ENCODE measurements at places on chromosomes 5 and 9.
A peak's percentile ranks its signal among the peaks of the same experiment; 100 is the strongest.

- no peak for DNase-seq
Measured at GRCh38 chr9:130939405-130940026, 469 bp upstream of the FIBCD1 start.

DNA sequence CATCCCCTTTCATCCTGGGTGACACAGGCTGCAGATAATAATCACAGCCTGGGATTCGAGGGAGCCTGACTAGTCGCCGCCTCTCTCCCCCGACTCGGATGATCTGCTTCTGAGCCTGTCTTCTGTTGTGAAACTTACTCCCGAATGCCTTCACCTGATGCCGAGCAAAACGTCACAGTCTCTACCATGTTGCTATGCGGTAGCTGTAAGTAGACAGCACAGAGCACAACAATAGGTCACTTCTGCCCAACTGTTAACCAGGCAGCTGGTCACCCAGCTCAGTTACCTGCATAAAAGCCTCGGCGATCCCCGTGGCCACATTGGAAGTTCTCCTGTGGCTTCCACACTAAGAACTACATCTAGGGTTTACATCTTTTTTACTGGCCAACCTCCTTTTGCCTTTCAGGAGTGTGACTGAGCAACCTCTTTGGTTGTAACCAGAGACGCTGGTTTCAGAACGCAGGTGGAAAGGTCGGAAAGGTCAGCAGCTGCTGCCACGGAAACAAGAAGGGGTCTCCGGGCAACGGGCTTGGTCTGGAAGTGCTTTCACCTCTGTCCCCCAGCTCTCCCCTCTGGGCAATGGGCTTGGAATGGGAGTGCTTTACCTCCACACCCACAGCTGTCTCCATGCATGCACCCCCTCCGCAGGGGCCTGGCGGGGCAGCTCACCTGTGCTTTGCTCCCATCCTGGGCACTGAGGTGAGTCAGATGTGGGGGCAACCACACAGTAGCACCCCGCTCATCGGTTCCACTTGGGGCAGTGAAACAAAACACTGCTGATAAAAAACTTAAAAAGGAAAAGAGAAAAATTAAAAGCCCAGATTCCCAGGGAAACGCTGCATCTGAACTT lies 7.6 kb upstream of the PPP1R26 start:
- peak; percentile 69 for DNase-seq

- no peak for DNase-seq
Measured at GRCh38 chr5:111132731-111133435, 40.7 kb downstream of the WDR36 start.

DNA sequence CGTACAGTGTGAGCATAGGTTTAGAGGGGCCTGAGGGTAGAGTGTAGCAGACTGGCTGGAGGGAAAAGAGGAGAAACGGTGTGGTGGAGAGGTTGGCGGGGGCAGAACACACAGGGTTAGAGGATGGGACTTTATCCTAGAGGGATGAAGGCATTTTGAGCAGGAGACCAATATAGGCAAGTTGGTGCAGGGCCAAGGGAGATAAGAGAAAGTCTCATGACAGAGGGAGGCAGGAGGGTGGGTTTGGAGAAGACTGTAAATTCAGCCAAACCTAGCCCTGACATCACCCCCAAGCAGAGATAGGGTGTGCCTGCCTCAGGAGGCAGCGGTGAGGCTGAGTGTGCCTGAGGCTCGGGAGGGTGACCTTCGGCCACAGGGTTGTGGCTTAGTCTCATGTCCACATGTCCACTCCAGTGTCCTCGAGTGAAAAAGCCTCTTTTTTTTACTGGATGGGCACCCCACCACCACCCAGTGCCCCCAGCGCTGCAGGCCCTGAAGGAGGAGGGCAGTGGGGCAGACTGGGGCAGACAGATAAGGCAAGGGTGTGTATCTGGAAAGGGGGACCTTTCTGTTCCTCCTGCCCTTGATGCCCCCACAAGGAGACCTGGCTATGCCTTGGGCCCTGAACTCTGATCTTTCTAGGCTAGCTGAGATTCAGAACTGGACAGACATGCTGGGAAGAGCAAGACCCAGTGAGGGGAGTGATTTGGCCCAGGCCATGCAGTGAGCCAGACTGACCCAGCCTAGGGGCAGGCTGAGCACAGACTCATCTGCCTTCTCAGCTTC lies 108.7 kb downstream of the RGS3 start:
- DNase-seq: no peak

- peak; percentile 65 for DNase-seq
Measured at GRCh38 chr5:171342362-171343111, 33.5 kb downstream of the TLX3 start.

- DNase-seq: no peak
Measured at GRCh38 chr5:96657068-96657467, 5.1 kb upstream of the CAST start.

DNA sequence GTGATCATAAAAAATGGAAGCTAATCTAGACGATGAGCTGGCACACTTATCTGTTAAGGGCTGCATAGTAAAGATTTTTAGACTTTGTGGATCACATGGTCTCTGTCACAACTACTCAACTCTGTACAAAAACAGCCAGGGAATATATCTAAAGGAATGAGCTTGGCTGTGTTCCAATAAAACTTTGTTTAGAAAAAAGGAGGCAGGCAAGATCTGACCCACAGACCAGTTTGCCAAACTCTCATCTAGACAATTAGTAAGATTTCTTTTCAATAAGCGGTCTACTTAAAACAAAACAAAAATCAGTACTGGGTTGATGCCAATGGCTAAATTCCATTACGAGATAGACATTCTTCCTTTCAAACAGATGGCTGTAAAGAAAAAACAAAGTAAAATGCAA lies 53.0 kb upstream of the RETREG1 start:
- no peak for DNase-seq

DNA sequence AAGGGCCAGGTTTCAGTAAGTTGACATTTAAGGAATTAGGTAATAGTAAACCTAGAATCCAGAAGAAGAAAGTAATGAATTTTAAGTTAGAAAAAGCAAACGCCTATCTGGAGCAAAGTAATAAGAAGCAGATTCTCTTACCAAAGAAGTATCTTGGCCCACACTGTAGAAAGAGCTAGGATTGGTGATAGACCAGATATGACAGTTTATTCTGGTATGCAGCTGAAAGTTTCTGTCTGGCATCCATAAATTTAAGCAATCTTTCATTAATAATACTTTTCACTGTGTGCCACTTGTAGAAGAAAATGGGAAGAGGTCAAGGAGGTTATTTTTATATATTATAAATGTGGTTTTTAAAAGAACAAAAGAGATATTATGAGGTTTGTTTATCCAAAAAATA lies 3.0 kb downstream of the RECK start:
- no peak for DNase-seq

GRCh38 chr9:14062586-14063221 lies 251.2 kb downstream of the NFIB start:
- DNase-seq: no peak

DNA sequence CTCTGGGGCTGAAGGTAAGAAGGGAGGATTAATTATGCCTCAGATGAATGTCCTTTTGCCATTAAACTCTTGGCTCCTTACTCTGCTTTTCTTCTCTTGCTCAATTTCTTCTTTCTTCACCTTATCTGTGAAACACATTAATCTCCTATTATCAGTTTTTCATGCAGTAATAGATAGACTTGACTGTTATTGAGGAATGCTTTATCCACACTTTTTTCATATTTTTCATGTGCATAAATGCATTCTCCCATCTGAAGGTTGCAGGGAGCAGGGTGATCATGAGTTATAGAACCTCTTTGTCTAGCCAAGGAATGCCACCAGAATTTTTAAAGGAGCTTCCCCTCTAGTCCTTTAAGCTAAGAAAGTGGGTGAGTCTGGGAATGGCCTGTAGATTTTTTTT lies 66.4 kb upstream of the CD180 start:
- no peak for DNase-seq

DNA sequence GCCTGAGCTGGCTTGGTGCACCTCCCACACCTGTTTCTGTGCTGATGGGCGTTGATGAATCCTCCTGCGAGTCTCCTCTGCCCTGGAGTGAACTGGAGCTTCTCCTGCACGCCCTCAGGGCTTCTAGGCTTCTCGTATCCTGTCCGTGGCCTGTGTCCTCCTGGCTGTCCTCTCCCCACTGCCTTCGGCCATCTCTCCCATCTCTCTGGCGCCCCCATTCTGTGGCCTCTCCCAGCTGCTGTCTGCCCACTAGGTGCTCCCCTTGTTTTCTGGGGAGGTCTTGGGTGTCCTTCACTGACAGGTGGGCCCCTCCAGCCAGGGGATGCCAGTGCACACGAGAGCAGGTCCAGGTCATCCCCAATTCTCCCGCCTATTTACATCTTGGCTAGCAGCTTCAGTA lies 28.8 kb downstream of the AHRR start:
- no peak for DNase-seq

DNA sequence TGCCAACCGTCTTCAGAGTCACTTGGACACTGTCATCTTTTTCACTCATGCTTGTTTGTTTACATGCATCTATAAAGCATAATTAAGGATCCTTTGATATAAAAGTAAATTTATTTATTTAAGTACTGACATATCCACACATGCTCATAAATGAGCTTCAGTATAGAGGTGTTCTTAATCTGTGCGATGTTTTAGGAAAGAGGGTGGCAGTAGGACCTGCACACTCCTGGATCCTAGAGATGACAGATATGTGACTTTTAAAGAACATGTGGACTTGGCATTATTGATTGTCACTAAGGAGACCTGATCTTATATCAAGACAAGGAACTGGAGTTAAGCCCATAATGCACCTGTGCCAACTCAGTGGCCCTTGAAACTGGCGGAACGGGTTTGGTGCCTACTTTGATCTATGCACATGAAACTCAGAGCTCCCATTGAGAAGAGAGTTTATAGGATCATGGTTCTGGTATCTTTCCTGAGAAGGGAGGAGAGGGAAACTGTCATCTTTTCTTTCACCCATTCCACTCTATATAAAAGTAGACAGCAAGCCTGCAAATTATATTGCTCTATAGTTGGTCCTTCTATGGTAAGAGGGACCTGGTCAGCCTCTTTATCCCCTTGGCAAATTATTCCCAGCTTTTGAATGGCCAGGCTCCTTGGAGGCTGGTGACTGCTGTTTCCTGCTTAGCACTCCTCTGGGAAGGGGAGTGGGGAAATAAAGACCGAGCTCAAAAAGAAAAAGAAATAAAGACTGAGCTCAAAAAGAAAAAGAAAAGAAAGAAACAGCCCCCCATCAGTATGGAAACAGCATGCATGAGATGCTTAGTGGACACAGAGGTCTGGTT lies 57.8 kb upstream of the LIFR start:
- no peak for DNase-seq

GRCh38 chr5:95993266-95993665 lies 31.6 kb upstream of the ELL2 start:
- DNase-seq: no peak

- no peak for DNase-seq
Measured at GRCh38 chr5:72752909-72753308, 63.6 kb upstream of the TNPO1 start.

DNA sequence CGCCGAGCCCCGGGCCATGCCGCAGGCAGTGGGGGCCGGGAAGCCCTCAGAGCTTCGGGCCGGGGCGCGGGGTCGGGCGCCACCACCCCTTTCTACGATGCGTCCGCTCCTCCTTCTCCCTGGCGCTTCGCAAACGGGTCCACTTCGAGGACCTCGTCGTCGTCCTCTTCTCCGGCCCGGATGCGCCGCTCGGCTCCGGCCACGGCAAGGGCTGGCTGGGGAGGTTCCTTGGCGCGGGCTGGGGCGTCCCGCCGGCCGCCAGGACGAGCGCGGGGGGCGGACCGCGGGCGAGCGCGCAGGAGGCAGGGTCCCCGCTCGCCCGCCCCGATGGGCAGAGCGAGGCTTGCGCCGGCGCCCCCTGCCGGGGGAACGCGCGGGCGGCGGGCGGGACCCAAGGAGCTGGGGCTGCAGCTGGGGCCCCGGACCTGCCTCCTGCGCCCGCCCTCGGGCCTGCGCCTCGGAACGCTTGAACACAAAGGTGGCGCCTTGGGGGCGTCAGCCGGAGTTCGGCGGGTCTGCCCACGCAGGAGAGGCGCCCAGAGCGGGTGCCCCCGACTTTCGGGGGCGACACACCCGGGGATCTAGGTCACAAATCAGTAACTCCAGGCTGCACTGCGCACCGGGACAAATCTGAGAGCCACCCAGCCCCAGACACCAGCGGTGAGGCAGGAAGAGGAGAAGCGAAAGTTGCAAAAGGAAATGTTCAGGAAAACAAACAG lies at the start of gene ROR2:
ROR2 (minus strand) TSS at position 283 of the 719 bp plus-strand sequence.
- peak; percentile 89 for DNase-seq

- DNase-seq: no peak
Measured at GRCh38 chr9:77841739-77842386, 189.7 kb downstream of the GNAQ start.

- DNase-seq: peak; percentile 53
Measured at GRCh38 chr5:139896718-139897117, 101.1 kb downstream of the PSD2 start.
